EL (cell line): ENCODE measurements at places on chromosomes 2 and 18.
A peak's percentile ranks its signal among the peaks of the same experiment; 100 is the strongest.

DNA sequence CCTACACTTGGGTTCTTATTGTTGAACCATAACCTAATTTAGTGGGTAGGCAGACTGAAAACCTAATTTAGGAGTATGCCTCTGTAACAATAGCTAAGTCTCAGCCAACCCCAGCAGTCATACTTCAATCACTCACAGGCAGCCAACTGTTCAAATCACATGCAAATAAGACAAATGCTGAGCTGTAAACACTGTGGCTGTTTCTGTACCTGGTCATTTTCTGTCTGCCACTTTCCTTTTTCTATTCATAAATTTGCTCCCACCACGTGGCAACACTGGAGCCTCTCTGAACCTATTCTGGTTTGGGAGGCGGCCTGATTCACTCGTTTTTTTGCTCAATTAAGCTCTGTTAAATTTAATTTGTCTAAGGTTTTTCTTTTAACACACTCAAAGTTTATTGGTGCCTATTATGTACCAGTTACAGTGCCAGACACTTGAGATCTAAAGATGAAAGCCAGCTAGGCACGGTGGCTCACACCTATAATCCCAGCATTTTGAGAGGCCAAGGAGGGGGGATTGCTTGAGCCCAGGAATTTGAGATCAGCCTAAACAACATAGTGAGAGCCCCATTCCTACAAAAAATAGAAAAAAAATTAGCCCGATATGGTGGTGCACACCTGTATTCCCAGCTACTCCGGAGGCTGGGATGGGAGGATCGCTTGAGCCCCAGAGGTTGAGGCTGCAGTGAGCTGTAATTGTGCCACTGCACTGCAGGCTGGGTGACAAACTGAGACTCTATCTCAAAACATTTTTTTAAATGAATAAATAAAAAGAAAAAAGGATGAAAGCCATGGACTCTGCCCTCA lies 41.1 kb downstream of the THNSL2 start:
- DNase-seq = no peak

- DNase-seq = no peak
These were observed 302.5 kb downstream of the PIEZO2 start for GRCh38 chr18:10846657-10847407.

DNA sequence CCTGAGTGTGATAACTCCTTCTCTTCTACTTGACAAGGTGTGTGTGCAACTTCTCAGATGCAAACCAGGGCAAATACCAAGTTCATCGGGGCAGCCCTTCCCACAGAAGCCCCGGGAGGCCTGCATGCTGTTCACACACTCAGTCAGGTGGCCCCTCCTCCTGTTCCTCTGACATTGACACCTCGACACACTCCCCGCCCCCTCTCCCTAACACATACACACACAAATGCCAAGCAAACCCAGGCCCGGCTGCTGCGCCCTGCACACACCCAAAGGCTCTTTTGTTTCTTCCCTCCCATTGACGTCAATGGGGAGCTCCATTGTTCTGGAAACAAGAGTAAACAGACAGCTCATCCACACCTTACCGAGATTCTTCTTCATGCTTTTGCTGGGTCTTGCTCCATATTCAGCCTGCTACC lies 1.7 kb upstream of the PER2 start:
- no peak for DNase-seq

GRCh38 chr18:49699303-49699702 lies 114.0 kb downstream of the ACAA2 start:
- no peak for DNase-seq

DNA sequence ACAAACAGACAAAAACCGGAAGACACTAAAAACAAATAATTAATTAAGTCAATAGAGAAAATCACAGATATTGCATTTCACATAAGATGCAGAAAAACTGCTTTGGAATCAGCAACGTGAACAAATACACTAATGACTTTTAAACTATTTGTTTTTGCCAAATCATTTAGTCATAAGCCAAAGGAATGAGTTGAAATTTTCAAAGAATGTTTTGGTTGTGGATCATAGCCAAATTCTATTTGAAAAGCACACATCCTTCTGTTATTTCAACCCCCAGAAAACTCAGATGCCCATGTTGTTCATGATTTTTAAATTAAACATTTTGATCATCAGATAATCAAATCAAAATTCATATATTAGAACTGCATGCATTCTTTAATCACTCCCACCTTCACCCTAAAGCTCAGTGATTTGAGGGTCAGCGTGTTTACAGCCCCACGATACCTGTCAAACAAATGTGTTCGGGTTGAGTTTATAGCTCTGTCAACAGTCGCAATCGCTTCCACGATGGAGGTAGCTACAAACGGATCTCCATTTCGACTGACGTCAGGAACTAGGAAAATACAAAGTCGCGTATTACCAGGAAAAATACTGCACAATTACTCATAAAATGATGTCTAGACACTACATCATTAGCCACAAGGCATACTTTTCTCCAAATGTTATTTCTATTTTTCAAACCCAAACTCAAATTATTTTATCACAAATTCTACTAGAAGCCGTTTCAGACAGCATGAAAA lies 90.2 kb downstream of the PXDN start:
- DNase-seq = peak; percentile 77

DNA sequence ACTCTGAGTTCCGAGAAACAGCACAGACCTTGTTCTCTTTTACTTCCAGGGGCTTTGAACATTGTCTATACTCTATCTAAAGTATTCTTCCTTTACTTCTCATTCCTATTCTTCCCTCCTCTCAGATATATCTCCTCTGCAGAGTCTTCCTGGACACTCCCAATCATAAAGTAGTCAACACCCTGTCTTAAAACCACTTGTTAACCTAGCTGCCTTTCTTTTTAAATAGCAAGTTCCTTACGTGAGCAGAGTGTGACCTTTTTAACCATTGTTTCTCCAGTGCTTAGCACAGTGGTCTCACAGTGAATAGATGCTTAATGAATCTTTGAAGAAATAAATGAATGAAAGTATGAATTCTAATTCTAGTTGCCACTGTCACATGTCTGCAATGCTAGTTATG lies 47.4 kb downstream of the PTRHD1 start:
- no peak for DNase-seq
